ENCODE measurements at places on chromosomes 4 and X.

DNA sequence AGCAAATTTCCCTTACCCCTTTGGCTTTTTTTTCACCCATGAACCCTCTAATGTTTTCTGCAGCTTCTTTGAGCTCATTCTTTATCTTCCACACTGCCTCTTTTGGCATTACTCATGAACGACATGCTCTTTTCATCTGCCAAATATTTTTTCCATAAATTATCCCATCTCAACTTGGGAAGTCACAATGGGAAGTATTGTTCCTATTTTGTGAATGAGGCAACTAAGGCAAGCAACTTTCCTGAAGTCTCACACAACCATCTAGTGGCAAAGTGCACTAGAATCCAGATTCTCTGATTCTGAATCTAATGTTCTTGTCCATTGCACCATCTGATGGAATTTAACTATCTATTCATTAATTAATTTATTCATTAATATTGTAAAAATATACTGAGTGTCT, 625 bp downstream of the RTL9 start:
- DNase-seq: no peak

GRCh38 chr4:30716158-30716557, 4.0 kb upstream of the PCDH7 start:
- DNase-seq: no peak

DNA sequence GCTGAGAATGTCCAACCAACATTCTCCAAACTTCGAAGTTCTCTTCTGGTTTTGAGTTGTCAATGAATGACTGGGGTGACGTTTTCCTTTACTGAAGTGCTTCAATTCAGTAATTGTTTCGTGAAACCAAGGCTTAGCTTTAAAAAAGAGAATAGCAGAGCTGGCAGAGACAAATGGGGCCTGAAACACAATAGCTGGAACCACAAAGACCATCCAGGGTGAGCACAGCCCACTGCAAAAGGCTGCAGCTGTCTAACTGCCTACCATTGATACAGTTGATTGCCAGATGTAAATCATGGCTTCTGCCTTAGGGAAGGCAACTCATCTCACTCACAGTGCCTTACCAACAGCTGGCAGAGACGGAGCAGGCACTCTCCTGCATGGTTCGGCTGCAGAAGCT, 78.7 kb upstream of the ZNF518B start:
- DNase-seq: no peak

GRCh38 chrX:115503099-115503498, 57.9 kb upstream of the PLS3 start:
- no peak for DNase-seq

DNA sequence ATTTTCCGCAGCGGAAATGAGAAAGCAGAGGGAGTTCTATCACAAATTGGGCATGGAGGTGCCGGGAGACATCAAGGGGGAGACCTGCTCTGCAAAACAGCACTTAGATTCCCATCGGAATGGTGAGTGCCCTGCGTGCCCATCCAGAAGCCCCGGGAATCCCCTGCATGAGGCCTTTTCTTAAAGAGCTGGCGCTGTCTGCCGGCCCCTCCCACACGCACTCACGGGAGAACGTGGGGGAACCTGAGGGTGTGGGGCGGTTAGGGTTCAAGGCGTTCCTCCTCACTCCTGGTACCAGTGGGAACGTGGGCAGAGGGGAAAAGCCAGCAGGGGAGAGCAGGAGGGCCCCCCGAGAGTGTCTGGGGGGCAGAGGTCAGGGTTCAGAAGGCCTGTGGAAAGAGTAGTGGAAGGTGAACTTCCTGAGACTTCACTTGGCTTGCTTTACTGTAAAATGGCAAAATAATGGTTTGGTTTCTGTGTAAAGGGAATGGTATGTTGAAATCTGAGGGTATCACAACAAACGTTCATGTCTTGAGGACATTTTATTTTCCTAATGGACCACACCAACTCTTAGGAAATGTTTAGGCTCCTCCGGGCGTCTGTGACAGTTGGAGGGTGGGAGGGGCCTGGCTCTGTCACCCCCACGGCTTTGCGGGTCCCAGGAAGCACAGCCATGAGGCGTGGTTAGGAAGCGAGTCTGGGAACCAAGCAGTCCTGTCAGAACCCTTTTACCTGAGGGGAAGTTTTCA, 38.0 kb downstream of the PCGF3 start:
- DNase-seq: no peak

- DNase-seq: no peak
These were observed 126.7 kb downstream of the HTR2C start for GRCh38 chrX:114710571-114710970.

DNA sequence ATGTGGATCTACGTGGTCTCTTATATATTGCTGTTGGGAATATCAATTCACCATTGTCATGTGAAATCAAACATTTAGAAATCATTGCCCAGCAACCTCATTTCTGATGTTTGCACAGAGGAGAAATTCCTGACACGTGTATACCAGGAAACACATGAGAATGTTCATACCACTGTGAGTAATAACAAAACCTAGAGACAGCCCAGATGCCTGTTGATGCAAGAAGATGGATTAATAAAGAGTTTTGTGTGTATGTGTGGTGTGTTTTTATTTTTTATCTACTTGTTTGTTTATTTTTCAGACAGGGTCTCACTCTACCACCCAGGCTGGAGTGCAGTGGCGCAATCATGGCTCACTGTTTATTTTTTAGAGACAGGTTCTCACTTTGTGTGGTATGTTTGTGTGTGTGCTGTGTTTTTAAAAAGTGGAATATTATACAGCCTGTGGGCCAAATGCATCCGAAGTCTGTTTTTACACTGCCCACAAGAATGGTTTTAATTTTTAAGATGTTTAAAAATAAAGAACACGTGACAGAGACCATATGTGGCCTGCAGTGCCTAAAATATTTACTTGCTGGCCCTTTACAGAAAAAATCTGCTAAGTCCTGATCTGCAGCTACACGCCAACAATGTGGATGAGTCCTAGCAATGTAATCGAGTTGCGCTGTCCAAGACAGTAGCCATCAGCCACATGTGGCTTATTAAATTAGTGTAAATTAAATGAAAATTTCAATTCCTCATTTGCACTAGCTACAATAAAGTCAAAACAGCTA, 39.2 kb downstream of the TXLNG start:
- DNase-seq: no peak

DNA sequence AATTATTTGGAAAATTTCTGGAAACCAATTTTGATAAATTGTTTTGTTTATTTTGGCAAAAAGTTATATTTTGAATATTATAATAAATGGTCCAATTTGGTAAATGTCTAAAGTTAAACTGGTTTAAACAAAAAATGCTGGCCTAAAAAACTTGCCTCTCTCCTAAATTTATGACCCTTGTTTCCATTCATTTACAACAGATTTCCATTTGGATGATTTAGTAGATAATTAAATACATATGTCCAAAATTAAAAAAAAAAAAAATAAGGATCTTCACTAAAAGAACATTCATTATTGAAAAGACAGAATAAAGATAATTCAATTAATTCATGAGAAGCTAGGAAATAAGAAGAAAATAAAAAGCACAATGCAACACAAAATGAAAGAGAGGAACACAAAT, 449.5 kb downstream of the SPRY1 start:
- no peak for DNase-seq

DNA sequence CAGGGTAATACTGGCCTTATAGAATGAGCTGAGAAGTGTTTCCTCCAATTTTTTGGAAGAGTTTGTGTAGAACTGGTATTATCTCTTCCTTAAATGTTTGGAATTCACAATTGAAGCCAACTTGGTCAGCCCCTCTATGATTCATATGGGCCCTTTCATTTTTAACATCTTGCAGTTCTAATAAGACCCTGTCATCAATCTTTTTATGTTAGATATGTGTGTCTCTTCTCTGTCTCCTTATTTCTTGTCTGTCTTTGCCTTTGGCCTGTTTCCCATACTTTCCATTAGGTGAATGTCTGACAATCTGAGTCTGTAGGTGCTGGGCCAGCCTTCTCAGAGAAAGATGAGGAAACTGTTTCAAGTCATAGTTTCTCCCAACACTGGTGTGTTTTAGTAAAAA, 88.7 kb downstream of the SLC16A2 start:
- no peak for DNase-seq

DNA sequence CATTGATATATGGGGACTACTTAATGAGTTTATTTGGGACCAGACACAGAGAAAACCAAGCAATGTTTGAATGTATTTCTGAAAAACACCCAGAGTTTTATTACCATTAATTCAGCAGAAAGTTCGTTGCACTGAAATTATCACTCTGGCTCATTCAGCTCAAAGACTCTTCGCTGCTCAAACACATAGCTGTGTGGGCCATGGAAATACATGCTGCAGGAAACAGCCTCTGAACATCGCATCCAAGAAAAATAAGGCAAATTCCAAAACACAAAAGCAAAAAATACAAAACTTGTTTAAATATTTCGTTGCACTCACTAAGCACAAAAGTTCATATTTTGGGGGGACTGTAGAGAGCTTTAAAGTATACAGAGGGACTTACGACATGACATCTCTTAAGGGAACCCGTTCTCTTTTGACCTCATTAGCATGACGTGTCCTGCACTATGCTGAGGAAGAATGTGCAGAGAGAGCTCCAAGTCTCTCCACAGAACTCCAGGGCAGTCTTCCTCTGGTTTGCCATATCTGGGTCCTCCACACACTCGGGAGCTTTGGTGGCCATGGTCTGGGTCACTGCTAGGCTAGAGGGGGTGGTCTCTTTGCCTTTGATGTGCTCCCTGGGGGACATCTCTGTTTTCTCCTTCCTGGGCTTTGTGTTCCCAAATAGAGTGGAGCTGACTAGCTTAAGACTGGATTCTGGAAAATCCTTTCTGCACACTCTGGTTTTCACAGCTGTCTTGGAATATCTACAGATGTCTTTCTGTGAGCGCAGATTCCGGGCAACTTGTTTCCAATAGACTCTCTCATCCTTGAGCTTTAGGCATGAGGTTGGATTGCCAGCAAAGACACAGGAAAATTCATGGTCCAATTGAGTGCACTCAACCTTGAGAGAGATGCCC, 2.8 kb downstream of the FGFBP1 start:
- no peak for DNase-seq

DNA sequence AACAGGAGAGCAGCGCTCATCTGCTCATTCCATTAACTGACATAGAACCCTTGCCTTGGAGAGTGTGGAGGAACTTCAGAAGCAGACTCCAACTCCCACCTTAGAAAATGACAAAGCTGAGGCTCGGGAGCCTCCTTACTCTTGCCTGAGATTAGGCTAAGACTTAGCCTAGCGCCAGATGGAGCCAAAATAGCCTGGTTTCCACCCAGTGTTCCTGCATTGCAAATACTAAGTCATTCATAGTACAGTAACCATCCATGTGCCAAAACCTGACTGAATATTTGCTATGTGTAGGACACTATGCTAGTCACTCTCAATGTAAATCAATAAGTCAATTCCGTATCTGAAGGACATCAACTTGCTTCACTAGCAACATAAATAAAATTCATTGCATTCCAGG, 387.4 kb upstream of the CPEB2 start:
- DNase-seq: no peak

GRCh38 chr4:68176904-68177303, 47.2 kb upstream of the TMPRSS11F start:
- no peak for DNase-seq

- no peak for DNase-seq
These were observed 3.8 kb downstream of the WDR1 start for GRCh38 chr4:10112658-10113284.

DNA sequence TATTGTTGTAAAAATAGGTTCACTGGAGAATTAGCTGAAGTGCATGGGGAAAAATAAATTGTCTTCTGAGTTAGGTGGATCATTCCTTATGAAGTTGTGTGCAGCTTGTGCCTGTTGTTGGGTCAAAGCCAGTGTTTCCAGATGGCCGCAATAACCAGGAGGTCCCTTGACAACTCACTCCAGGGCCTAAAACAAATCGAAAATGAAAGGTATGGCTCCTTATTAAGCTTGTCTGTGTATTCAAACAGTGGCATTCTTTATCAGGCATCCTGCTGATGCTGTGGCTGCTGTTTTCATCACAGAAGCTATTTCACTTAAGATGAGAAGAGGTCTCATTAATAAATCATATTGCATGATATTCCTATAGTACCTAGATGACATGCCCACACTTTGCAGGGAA, 80.2 kb downstream of the GRIA2 start:
- no peak for DNase-seq

DNA sequence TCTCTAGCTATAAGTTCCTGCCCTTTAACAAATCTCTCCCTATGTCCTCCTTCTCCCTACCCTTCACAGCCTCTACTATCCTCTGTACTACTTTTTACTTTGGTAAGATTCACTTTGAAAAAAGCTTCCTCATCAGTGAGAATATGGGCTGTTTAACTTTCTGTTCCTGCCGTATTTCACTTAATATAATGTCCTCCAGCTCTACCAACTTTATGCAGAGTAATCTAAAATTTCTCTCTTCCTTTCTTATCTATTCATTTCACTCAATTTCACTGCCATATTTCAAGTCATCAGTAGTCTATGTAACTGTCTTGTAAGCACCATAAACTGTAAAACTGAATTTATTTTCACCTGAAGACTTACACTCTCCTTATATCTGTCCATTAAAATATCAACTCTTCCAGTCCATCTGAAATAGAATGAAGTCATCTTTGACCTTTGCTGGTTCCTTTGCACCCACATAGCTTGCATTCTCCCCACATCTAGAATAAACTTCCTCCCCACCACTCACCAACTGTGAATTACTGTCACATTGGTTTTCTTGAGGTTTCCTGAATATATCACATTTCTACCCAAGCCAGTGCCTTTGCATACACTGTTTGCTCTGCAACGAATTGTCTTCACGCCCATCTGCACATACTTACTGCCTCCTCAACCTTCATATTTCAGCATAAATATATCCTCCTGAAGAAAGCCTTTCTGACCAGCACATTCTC, 54.6 kb downstream of the ARAP2 start:
- DNase-seq: no peak

DNA sequence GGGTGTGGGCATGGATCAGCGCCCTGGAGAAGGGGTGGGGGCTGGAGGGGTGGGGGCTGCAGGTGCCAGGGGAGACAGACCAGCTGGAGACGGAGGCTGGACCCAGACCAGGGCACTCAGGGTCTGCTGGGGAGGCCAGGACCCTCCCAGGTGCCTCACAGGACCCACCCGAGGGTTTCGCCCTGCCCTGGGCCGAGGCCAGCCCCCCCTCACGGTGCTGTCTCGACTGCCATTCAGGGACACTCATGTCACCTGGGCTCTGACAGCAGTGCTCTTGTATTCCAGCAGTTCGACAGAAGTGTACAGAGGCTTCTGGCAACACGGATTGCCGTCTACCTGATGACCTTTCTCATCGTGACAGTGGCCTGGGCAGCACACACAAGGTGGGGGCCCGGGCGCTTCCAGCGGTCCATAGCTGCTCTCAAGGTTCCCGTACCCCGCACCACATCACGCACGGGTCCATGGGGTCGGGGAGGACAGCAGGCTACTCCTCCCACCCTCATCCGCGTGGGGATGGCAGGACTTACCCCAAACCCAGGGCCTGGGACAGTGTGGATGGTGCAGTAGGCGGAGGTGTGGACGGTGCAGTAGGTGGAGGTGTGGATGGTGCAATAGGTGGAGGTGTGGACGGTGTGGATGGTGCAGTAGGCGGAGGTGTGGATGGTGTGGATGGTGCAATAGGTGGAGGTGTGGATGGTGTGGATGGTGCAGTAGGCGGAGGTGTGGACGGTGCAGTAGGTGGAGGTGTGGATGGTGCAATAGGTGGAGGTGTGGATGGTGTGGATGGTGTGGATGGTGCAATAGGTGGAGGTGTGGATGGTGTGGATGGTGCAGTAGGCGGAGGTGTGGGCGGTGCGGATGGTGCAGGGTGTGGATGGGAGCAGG, 18.1 kb downstream of the TMEM175 start:
- no peak for DNase-seq

- DNase-seq: peak; percentile 2
These were observed 79.8 kb upstream of the SMARCAD1 start for GRCh38 chr4:94127707-94128328.

GRCh38 chr4:185016946-185017758, 1.1 kb upstream of the HELT start:
- no peak for DNase-seq

GRCh38 chr4:74004668-74005067, 6.2 kb upstream of the CXCL5 start:
- no peak for DNase-seq
